Fibroblast of skin of left quadriceps (primary cell): ENCODE measurements at places on chromosomes 3 and 15.

- DNase-seq, result no peak
Observed at GRCh38 chr3:133548090-133548489, 25.4 kb upstream of the CDV3 start.

- no peak for DNase-seq
Observed at GRCh38 chr3:177162742-177163141, 34.5 kb downstream of the TBL1XR1 start.

GRCh38 chr15:77430213-77430612 lies 9.5 kb downstream of the HMG20A start:
- no peak for DNase-seq

DNA sequence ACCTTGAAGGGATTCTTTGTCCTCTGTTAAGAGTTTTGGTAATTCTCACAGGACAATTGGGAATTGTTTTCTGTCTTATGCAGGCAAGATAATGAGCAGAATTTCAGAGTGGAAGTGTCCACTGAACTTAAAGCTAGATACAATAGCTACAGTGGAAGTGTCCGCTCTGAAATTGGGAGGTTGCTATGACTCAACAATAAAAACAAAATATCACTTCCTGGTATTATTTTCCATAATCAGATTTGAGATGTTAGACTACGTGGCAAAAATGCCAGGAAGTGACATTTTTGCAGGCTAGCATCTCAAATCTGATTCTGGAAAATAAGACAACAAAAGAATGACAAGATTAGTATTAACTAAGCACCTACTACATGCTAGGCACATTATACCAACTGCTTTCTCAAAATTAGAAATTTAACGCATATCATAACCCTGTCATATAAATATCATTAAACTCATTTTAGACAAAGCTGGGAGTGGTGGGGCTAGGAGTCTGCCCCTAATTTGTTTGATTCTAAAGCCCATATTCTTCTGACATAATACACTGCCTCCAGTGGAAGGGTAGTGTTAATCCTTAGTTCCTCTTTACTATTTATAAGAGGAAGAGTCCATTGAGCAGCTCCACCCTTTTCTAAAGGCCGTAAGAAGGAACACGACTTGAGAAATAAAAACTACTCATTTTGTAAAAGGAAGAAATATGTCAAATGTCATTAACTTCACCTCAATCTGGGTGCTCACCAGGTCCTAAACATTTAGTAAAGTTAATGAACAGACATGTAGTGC lies 266.9 kb upstream of the STT3B start:
- no peak for DNase-seq

GRCh38 chr15:74043425-74044266 lies 38.7 kb downstream of the GOLGA6A start:
- DNase-seq, result no peak

DNA sequence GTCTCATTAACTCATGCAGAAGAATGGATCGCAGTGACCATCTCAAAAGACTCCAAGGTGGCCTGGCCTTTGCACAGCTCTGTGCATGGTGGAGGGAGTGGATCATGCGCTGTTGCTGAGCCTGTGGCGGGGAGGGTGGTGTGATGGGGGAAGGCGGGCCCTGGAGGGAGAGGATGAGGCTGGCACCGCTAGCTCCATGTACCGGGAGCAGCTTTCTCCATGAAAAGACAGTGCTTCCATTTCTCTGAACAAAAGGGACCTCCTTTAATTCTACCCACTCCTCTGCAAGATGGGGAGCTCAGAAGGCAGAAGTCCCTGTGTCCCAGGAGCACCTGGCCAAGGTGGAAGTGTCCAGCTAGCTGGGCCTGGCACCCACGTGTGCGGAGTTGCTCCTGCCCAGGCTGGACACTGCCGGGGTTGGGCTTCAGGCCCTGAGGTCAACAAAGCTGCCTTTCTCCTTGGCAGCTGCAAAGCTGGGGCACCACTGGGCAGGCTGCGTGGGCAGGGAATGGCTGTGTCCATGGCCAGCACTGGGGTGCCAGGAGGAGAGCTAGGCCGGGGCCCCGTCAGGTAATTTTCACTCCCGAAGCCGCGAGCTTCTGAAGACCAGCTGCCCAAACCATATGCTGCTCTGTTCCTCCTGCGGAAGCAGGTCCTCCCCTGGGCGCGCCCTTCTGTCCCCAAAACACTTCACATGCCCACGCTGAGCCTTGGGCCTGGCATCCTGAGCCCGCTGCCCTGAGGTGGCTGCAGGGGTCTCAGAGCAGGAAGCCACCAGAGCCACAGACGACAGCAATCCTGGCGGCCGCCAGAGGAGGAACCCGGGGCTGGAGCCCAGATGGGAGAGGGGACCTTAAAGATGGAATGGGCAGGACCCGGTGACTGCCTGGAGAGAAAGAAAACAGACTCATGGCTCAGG lies 6.4 kb downstream of the MAP6D1 start:
- no peak for DNase-seq

DNA sequence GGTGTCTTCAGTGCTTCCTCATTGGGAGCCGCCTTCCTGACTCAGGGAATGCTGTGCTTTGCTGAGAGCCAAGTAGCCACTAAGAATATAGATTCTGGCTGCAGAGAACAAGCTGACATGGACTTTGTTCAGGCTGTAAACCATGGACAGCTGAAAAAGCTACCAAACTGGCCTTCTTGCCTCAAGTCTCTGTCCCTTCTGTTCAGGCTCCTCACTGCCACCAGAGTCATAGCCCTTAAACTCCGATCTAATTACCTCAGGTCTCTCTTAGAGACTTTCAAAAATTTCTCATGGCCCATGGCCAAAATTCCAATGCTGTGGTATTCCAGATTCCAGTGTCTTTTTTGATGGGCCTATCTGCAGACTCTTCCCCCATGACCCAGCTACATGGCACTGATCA lies 19.4 kb upstream of the PTX3 start:
- no peak for DNase-seq

DNA sequence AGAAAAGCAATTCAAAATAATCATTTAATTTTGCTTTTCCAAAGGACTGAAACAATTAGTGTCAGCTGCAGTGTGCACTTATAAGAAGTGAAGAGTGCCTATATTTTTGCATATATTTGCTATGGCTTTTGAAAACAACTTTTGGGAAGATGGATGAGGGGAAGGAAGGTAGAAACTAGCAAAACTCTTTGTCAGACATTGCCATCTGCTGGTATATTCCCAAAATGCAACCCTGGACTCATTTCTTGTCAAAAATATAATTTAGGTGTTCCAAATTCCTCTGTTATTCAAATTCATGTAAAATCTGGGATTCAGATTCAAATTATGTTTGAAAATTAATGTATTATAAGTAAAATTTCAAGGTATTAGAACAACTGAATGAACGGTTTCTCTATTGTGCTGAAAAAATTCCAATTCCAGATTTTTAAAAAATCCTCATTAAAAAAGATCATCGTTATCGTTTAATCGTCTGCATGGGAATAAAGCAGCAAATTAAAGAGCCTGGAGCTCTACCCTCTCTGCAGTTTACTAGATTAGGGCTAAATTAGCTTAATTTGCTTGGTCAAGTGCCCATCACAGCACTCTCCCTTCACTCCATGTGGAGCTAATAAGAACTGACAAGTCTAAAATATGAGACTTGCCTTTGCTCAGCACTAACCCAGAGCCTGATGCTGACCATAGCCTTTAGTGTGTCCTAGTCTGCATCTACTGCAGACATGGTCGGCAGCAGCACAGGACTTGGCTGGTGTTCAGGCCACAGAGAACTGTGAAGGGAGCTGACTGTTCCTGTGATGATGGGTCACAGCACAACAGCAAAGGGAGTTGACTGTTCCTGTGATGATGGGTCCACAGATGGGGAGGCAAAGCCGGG lies 67.9 kb upstream of the MITF start:
- DNase-seq, result peak; percentile 14

- no peak for DNase-seq
Observed at GRCh38 chr15:100690032-100690794, 87.8 kb downstream of the ASB7 start.

GRCh38 chr3:143128227-143128955 lies 8.8 kb downstream of the CHST2 start:
- DNase-seq, result no peak

- no peak for DNase-seq
Observed at GRCh38 chr3:30320392-30320791, 286.0 kb upstream of the TGFBR2 start.

DNA sequence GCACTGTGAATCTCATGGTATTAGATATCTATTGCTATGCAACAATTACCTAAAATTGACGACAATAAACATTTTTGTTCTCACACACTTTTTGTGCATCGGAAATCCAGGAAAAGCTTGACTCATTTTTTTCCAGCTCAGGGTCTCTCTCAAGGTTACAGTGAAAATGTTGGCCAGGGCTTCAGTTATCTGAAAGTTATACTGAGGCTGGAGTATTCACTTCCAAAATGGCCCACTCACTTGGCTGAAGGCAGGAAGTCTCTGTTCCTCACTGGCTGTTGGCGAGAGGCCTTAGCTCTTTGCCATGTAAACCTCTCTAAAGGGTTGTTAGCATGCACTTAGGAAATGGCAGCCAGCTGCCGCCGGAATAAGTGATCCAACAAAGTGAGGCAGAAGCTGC lies 41.4 kb downstream of the OSTN start:
- no peak for DNase-seq

DNA sequence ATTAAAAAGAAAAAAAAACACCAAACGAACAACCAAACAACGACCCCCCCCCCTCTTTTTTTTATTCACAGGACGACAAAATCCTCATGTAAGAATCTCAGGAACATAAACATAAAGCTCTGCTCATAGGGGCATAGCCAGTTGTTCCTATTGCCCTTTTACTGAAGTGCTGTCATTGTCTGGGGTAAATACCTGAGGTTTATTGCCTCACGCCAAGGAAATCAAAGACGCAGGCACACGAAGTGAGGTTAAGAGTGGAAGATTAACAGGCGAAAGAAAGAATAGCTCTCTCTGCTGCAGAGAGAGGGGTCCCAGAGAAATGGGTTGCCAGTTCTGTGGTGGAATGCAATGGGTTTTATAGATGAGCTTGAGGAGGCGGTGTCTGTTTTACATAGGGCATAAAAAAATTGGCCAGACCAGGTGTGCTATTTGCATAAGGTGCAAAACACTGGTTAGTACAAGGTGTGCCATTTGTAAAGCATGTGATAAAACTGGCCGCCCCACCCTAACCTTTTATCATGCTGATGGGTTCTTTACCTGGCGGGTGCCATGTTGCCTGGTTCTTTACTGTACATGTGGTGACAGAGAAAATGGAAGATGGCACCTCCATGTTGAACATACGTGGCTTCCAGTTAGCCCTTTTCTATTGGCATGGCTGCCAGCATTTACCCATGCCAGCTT lies 257.6 kb upstream of the ZPLD1 start:
- DNase-seq, result no peak

DNA sequence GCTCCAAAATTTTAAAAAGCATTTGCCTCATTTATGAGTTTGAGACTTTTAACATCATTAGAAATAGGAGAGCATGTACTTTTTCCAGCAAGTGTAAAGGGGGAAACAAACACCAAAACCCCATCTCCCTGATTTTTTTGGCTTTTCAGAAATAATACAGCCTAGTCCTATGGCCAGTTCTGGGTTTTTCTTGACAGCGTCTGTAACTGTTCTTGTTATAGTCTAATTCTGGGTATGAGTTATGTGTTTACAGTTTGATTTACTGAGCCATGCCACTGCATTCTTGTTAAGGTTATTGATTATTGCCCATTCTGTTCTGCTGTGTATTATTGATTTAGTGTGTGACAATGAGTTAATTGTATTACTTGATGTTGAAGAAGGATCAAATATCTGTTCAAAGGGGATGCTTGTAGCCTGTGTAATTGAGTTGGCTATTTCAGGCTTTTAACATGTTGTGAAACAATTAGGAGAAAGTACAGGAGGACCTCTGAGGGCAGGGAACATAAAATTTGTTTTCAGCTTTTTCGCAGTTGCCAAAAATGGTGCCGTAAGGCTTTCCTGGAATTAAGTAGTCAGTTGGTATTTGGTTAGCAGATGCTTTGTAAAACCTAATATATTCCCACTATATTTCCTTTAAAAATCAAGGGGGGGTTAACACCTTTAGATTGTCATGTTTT lies 46.1 kb downstream of the MBNL1 start:
- DNase-seq, result no peak

DNA sequence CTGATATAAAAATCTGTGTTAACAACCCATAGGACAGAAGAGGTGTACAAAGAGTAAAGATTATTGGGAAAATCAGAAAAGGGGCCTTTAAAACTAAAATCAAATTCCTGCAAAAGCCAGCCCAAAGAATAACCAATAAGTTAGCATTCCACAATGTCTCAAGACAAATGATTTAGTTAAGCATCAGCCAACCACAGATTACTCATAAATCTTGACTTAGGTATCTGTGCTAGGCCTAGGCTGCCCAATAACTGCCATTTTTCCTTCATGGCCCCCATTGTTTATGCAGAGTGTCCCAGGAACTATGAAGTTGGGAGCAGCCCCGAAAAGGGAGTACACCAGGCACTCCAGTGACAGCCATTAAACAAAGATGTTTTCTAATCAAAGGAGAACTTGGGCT lies 7.4 kb downstream of the TRANK1 start:
- no peak for DNase-seq

DNA sequence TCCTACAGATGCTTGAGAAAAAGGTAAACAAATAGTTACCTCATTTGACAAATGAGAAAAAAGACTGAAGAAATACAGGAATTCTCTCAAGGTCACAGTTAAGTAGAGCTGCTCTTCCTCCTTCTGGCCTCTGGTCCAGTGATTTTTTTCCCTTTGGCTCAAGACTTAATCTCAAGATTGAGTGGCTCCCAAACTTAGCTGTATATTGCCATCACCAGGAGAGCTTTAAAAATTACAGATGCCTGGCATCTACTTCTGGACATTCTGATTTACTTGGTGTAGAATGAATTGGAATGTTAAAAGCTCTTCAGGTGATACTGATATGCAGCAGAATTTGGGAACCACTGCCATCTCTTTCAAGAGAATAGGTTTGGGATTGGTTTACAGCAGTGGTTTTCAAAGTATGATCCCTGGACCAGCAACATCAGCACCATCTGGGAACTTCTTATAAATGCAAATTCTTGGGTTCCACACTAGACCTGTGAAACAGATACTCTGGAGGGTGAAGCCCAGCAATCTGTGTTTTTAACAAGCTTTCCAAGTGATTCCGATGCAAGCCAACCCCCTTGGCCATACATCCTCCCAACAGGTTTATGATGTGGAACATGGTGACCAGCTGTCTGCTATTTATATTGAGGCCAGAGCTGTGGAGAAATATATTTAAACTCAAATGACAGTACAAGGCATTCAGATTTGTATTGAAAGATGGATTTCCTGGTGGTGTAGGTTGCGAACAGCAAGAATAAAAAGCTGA lies 333.0 kb upstream of the RARB start:
- DNase-seq, result no peak

DNA sequence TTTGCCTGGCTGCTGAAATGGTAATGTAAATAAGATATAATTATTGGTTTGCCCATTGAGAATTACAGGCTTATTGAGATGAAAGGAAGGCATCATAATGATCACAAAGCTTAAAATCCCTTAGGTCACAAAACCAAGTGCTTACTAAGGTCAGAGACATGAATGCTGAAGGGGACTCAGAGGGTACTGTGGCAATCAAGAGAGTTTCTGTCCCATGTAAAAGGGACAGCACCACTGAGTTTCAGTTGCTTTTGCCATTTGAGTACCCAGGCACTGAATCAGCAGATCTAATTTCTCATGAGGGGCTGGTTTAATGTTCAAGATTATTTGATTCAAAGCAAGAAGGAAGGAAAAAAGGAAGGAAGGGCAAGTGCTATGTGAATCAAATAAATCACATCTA lies 127.0 kb downstream of the PLOD2 start:
- no peak for DNase-seq
